Suppressor macrophage treated with lipopolysaccharide for 4 hours (primary cell): ENCODE measurements at places on chromosomes 3 and 15.

- DNase-seq, result no peak
Measured at GRCh38 chr3:100120693-100121092, 6.4 kb upstream of the FILIP1L start.

GRCh38 chr15:27973886-27974285 lies 125.2 kb downstream of the OCA2 start:
- no peak for DNase-seq

- no peak for DNase-seq
Measured at GRCh38 chr15:93418566-93418965, 329.6 kb upstream of the RGMA start.

- DNase-seq, result peak; percentile 46
Measured at GRCh38 chr3:58093574-58094195, 85.5 kb downstream of the FLNB start.

DNA sequence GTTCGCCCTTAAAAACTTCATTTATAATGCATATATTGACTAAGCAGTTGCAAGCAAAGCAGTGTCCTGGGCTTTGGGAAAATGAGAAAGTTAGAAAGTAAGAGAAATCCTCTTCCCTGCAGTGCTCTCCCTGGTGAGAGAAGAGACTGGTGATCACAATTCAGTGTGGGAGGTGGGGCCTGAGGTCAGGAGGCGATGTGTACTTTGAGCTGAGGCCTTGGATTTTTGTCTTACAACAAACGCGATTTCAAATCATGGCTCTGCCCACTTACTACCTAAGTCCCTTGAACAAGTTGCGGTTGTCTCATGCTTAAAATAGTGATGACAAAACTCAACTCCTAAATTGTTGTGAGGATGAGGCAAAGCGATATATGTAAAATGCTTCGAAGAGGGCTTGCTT lies 316.3 kb upstream of the NECTIN3 start:
- no peak for DNase-seq

DNA sequence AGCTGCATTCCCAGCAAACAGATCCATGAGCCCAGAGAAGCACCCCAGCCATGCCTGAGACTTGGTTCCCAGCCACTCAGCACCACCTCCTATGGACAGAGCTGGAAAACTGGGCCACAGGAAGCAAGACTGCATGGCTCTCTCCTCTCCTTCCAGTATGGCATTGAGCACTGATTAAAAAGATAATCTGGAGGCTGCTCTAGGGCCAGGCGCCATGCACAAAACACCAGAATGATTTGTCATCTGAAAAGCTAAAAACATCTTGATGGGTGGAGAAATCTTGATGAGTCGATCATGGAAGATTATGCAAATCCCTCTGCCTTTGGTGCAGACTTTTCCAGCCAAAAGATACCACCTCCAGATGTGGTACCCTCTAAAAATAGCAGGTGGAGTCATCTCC lies 62.7 kb upstream of the MRPS22 start:
- no peak for DNase-seq

DNA sequence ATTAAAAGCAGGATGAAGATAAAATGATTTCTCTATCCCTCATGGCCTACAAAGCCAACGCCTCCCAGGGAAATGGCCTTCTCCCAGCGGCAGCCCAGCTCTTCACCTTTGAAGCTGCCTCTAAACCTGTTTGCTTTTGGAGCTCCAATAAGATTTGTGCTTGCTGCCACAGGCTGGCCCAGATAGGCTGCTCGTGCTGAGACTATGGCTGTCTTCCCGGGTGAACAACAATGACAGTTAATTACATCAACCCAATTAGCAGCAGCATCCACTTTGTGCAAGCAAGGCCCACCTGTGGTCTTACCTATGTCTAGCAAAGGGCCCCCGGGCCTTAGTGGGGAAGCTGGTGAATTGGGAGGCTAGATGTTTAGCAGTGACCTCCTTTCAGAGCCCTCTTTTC lies 179.6 kb downstream of the P3H2 start:
- no peak for DNase-seq

DNA sequence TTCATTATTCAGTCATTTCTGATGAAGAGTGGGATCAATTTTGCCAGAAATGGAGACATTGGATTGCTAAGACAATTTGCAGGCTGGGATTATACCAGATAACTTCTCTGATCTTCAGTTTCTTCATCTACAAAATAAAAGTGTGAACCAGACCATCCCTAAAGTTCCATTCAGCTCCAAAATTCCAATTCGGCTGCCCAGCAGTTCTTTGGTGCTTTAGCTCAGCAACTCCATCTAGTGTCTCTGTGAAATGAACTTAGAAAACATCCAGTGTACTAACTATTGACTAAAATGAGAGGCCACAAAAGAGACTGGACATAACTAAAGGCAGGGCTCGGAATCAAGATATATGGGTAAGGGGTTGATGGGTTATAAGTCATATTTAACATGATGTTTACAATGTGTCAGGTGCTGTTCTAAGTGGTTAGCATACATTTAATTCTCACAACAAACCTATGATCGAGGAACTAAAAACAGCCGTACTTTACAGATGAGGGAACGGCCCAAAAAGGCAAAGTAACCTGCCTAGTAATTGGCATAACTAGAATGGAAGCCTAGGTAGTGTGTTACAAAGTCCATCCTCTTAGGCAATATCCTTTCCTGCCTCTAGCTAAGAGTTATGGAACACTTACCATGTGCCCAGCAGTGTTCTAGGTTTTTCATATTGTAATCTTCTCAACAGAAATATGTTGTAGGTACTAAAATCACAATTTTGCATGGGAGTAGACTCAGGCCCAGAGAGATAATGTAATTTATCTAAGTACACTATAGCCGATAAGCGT lies 17.0 kb downstream of the THAP10 start:
- DNase-seq, result no peak

- no peak for DNase-seq
Measured at GRCh38 chr15:47265686-47266085, 451.6 kb upstream of the SEMA6D start.

DNA sequence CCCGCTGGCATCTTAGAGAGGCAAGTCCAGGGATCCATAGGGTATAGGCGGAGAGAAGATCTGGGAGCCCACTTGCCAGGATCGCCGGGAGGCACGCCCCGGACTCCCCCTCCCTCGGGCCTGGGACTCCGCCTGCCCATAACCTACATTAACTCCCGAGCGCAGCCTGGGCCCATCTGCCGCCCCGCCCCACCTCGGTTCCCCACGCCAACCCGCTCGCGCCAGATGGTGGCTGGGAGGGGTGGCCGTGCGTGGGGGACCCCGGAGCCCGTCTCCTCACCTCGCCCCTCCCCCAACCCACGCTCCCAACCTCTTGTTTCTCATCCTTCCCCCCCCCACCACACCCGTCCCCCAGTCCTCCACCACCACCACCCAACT lies 1.7 kb upstream of the DLL4 start:
- no peak for DNase-seq

- no peak for DNase-seq
Measured at GRCh38 chr15:76576523-76577279, 240.1 kb downstream of the ISL2 start.

DNA sequence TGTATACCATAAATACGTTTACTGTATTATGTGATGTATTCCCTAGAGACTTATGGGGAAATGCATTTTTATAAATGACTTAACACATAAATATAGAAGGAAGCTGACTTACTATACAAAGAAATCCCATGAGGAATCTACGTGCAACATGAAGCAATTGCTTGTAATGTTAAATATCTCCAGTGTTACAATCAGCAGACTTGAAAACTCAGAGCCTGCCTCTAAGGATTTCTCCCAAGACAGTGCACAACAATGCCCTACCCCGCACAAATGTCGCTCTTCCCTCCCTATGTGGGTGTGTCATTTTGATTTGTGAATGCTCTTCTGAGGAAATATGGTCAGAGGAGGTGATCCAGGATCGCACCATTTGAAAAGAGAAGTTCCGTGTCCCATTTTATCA lies 629.0 kb downstream of the NR2F2 start:
- DNase-seq, result no peak

GRCh38 chr15:91265416-91265940 lies 165.4 kb downstream of the SV2B start:
- no peak for DNase-seq

GRCh38 chr3:25287291-25287884 lies 140.7 kb upstream of the RARB start:
- no peak for DNase-seq

GRCh38 chr15:32730677-32731654 lies 13.2 kb downstream of the GREM1 start:
- peak; percentile 17 for DNase-seq

DNA sequence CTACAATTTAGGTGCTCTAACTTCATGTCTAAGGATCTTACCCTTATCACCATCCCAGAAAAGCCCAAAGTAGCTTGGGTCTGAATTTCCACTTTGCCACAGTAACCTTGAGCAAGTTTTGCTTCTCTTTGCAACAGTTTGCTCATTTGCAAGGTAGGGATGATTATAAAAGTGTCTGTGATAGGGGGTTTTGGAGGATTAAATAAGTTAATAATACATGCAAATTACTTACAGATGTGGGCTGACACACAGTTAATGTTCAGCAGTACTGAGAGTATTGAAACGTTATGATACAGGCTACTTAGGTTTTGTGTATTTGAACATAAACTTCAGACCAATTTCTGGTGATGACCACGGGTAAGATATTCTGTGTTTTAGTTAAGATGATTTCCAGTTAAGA lies 444.7 kb upstream of the TPRG1 start:
- DNase-seq, result no peak

DNA sequence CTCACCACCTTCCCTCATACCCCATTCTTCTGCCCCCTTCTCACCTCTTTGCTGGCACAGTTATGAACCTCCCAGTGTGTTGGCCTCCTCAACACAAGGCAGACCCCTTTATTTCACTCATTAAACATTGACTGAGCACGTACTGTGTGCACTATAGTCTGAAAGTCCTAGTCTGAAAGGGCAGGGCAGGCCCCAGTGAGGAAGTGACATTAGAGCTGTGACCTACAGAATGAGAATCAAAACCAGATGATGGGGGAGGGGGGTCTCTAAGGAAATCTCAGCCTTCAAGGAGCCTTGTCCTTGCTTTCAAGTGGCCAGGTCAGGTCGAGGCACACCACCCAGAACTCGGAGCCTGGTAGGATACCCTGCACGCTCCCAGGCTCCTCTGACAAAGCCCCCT lies 3.5 kb downstream of the SLC28A1 start:
- no peak for DNase-seq

GRCh38 chr3:89586676-89587075 lies 479.3 kb downstream of the EPHA3 start:
- DNase-seq, result no peak

DNA sequence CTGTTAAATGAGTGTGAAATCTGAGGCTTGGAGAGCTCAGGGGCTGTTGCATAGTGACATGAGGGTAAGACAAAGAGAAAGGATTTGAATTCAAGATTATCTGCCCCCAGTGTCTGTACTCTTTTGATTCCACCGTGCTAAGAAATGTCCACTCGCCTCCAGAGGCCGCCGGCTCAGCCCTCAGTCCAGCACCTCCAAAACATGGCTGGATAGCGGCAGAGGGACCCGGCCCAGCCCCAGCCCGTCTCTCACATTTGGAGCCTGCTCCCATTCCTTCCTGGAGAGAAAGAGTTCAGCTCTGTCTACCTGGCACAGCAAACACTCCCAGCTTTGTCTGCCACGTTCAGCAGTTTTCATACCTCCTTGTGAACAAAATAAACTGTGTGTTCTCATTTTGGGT lies 84.8 kb upstream of the IQSEC1 start:
- no peak for DNase-seq

- DNase-seq, result peak; percentile 3
Measured at GRCh38 chr15:92232317-92232716, 161.4 kb upstream of the ST8SIA2 start.

DNA sequence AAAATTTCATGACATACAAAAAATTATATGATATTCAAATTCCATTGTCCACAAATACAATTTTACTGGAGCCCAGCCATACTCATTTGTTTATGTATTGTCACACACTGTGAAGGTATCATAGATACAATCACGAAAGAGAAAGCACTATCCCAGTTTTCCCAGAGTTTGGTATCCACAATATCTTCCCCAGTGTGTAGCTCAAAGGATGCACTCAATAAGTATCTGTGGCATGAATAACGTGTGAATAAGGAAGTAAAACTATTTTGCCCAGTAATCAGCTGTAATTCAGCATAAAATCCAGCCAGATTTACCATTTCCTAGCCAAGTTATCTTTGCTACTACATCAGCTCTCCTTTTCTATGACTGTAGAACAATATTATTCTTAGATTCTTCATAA lies 131.3 kb upstream of the KCNMB2 start:
- no peak for DNase-seq

DNA sequence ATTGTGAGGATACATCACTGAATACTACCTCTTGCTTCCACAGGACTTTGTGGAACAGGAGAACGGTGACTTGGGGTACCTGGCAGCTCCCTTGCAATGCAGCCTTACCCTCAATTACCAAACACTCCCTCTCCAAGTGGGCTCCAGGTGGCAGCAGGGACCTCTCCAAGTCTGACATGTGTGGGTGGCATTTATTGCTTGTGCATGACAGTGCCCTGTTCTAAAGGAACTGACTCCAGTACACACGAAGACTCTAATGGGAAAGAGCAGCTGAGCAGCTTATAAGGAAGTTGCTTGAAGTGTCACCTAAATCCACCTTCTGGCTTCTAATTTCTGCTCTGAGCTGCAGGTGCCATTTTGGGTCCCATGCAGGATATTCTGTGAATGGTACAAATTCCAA lies 174.1 kb upstream of the SLCO3A1 start:
- no peak for DNase-seq

GRCh38 chr15:95132774-95133173 lies 901.4 kb downstream of the MCTP2 start:
- DNase-seq, result no peak

- no peak for DNase-seq
Measured at GRCh38 chr3:40414270-40414669, 27.3 kb downstream of the ENTPD3 start.

GRCh38 chr15:35047528-35047927 lies 37.6 kb downstream of the NANOGP8 start:
- DNase-seq, result no peak

GRCh38 chr3:31908391-31909097 lies 72.5 kb downstream of the OSBPL10 start:
- DNase-seq, result no peak

- DNase-seq, result no peak
Measured at GRCh38 chr3:18442756-18443664, 17.9 kb upstream of the SATB1 start.

- DNase-seq, result no peak
Measured at GRCh38 chr15:43859546-43859945, 32.7 kb downstream of the WDR76 start.

DNA sequence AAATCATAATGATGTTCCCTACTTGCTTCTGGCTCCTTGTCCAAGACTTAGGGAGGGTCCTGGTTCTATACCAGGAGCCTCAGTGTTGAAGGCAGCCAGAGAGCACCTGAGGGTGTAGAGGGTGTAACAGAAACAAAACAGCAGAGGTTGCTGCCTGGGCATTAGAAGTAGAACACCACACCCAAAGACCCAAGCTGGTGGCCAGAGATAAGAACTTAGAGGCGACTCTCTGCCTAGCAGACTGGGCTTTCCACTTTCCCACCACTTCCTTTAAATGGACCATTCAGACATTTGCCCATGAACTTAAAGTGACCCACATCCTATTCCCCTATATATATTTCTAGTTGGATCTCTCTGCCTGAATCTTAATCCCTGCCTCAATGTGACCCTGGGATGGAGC lies 189.8 kb downstream of the KLF13 start:
- no peak for DNase-seq

- no peak for DNase-seq
Measured at GRCh38 chr3:122799322-122799721, 4.5 kb downstream of the SLC49A4 start.
